ENCODE measurements at places on chromosomes 6 and 20. TPM values are rescaled to one million over a fixed set of nuclear protein-coding genes. Genes with fewer than 3 reads are reported as not detected.

The SYCP2 gene
- total RNA-seq = 0.57 TPM

The HCRTR2 gene
- not detected for total RNA-seq

The COL9A3 gene
- 0.57 TPM for total RNA-seq

The TINAG gene
- total RNA-seq = not detected

The ASIP gene
- total RNA-seq = not detected

The MAP3K4 gene
- 38.1 TPM for total RNA-seq

The EDN3 gene
- not detected for total RNA-seq

The SPTLC3 gene
- 2.8 TPM for total RNA-seq

The OTOR gene
- not detected for total RNA-seq

Measured in smooth muscle cell of bladder (primary cell).